Activated CD4-positive, alpha-beta T cell treated with anti-CD3 and anti-CD28 coated beads, Interleukin-2, amount 10 ng/mL, durations not matched to agents 7 days and 5 days (primary cell): ENCODE measurements at places on chromosomes 4 and X. TPM values are rescaled to one million over a fixed set of nuclear protein-coding genes. Genes with fewer than 3 reads are reported as not detected.

MAGEB1 gene
- total RNA-seq, result not detected

ADGRG2 gene
- total RNA-seq, result not detected

F8A3 gene
- 38.3 TPM for total RNA-seq

SAT1 gene
- 86.3 TPM for total RNA-seq

CD40LG gene
- total RNA-seq, result 139 TPM

SLC9B1 gene
- total RNA-seq, result 2.3 TPM

IL15 gene
- total RNA-seq, result 1.9 TPM

CXCL3 gene
- total RNA-seq, result not detected

CTSO gene
- total RNA-seq, result 5.5 TPM

FBXL5 gene
- total RNA-seq, result 38.6 TPM

DNA sequence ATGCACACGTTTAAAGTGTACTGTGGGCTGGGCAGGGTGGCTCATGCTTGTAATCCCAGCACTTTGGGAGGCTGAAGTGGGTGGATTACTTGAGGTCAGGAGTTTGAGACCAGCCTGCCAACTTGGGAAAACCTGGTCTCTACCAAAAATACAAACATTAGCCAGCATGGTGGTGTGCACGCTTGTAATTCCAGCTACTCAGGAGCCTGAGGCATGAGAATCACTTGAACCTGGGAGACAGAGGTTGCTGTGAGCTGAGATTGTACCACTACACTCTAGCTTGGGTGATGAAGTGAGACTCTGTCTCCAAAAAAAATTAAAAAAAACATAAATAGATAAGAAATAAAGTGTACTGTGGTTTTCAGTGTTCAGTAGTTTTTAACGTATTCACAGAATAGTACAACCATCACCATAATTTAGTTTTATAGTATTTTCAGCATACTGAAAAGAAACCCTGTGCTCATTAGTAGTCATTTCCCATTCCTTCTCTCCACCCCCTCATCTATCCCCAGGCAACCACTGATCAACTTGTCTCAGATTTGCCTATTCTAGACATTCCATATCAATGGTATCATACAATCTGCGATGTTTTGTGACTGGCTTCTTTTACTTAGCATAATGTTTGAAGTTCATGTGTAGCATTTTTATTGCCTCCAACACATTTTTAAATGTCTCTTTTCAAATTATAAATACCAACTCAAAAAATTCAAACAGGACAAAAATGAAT, 19.1 kb downstream of the SLAIN2 start:
- DNase-seq, result no peak

DNA sequence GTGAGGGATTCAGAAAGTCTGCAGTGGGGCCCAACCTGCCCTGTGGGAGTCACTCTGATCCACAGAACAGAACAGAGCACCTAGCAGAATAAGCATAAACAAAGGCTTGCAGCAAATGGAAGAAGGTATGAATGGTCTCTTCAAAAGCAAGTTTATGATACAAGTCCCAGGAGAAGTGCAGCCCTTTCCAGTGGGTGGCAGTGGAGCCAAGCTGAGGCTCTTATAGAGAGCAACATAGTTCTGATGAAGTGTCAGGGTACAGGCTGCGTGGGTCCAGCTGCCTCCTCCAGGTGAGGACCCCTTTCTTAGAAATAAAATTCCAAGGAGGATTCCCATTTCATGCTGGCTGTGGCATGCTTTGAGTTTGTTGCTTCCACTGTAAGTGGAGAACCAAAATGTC, 88.8 kb upstream of the PAK3 start:
- DNase-seq, result no peak

DNA sequence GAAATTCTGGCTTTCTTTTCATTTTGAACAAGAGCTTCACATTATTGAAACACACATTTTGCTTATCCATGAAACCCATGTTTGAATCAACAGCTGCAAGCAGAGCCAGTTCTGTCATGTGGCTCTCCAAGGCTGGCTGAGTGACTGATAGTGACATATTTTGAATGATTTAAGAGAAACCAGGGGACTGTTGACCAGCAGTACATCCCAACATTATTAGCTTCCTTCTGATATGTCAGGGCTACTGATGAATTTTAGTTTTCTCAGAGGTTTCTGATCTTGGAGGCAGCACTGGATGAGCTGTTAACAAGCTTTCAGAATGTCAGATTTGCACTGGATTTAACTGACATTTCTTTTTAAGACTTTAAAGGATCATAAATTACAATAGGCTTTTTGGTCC, 74.6 kb upstream of the GRXCR1 start:
- DNase-seq, result no peak

GRCh38 chrX:130339408-130340222, at the start of gene SLC25A14:
Gene SLC25A14, plus strand, starts transcription at chrX:130339919. Its CDS starts 360 bp downstream, at chrX:130340279.
- DNase-seq, result peak; percentile 80

DNA sequence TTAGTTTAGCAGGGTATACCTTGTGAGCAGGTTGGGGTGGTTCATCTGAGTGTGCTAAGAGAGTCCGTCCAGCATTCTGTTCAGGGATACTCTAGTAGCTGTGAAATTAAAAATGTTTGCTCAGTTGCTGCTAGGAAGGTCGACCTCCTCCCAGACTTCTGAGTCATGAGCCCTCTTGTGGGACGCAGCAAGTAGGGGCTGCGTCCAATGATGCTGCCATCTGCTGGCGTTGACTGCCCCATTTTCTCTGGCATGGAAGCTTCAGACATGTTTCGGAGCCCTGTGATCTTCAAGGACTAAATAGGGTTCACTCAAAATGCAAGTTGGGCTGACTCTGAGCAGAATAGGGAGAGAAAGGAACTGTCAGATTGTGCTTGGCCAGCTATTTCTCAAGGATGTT, 201.0 kb upstream of the ARSJ start:
- DNase-seq, result peak; percentile 9

DNA sequence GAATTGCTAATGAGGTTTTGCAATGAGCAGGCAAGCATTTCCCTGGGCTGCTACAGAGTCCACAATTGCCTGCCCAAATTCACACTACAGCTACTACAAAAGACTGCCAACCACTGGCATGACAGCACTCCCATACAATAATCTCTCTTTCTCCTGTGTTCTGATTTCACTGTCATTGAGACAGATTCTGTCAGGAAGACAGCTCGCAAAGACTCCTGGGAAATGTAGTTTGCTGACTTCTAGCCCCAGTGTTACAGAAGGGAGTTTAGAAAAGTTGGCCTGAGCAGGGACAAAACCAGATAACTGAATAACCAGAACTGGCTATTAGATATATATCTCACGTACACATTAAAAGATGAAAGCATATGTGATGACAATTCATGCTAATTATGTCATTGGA, 1231.3 kb upstream of the PRKX start:
- DNase-seq, result no peak

- DNase-seq, result no peak
Observed at GRCh38 chr4:41969671-41970070, 11.9 kb upstream of the DCAF4L1 start.

DNA sequence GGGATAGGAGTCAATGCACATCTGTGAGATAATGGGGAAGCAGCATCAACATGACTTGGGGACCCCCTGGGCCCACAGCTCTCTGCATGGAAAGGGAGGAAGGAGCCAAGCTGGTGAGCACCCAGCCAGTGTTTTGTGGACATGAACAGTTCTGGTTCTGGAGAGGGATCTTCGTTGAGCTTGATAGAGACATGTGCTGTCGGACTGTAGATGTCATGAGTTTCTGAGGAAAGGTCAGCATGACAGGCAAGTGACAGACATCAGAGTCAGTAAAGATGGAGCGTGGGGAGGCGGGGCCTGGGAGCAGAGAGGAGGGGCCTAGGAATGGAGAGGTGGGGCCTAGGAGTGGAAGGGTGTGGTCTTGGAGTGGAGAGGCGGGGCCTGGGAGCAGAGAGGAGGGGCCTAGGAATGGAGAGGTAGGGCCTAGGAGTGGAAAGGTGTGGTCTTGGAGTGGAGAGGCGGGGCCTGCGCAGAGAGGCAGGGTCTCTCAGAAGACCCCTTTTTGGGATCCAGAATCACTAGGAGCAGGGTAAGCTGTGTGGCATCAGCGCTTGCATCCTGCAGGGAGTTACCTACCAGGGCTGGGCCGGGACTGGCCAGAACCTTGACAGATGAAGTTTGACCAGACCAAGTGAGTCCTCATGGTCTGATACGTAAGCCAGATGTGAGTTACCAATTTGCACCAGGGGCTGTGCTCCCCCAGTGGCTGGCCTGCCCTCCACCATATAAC, 33.7 kb downstream of the PIGG start:
- no peak for DNase-seq

GRCh38 chrX:13101441-13102139, 57.2 kb upstream of the FAM9C start:
- DNase-seq, result peak; percentile 43

- DNase-seq, result no peak
Observed at GRCh38 chr4:183402771-183403170, 41.7 kb upstream of the CDKN2AIP start.

- DNase-seq, result no peak
Observed at GRCh38 chrX:38882894-38883626, 81.8 kb downstream of the MID1IP1 start.

GRCh38 chr4:38366456-38366855, 297.5 kb upstream of the KLF3 start:
- no peak for DNase-seq

DNA sequence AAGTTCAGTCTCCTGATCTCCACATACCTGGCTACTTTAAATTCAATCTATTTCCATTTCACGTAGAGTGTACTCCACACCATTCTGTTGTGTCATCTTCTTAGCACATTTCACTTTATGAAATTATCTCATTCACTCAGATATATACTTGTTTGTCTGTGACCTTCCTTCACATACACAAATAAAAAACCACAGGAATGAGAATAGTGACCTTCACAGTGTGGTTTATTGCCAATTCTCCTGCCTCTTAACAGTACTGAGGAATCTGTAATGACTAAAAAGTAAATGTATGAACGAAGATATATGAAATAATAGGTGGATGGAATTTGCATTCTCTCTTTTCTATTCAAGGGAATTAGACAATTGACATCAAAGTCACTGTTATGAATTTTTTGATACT, 183.9 kb upstream of the PCDH7 start:
- no peak for DNase-seq

GRCh38 chr4:147345662-147346061, 135.2 kb upstream of the EDNRA start:
- no peak for DNase-seq

- no peak for DNase-seq
Observed at GRCh38 chrX:18449236-18449635, 23.8 kb downstream of the CDKL5 start.

DNA sequence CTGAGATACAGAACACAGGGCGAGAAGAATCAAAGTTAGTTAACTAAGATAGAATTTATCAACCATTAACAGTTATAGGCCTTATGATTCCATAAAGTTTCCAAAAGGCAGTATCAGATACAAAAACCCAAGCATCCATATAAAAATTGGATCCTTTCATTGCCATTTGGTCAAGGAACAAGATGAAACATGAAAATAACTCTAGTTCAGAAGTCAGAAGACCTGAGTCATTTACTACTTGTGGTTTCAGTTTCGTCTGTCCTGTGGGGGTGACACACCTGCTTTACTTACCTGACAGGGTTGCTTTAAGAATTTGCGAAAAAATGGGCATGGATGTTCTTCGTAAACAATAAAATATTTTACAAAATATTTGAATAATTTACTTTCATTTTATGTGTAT, 130.8 kb downstream of the ANAPC10 start:
- no peak for DNase-seq

- no peak for DNase-seq
Observed at GRCh38 chr4:152245680-152246079, 290.2 kb downstream of the FBXW7 start.

DNA sequence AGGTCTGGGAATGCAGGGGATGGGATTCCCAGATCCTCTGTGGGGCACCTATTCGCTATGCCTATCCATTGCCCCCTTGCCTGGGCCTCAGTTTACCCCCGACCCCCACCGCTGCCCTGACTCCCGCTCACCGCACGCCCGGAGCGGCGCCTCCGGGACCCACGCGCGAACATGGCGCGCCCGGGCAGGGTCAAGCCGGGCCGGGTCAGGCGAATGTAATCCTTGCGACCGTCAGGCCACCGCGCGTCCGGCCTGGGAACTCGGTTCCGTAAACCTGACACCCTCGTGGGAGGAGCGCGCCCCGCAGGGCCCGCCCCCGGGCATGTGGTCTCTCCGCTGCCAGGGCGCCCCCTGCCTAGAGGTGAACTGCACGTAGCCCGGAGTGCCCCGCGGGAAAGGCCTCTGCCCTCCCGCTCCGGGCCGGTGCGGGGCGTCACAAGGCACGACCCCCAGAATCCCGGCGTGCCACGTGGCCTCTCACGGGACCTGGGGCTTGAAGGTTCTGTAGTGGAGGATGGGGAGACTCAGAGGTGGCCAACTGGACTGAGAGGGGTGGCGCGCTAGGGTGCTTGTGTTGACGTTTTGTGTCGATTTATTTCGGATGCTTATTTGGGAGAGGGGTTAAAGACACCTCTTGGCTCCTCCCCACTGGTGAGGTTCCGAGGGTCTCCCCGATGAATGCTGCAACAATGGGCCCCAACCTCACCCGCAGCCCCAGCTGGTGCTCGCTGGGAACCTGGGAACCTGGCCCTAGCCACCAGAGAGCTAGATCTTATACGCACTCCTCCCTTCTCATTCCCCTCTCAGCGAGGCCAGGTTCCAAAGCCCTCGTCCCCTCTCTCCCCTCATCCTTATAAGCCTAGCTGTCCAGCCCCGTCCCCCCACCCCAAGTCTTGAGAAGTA, at the start of gene PRICKLE3:
Gene PRICKLE3 (minus strand): TSS at position 249 of the 903 bp plus-strand sequence. CDS start 76 bp downstream, at position 173.
- DNase-seq, result peak; percentile 76

DNA sequence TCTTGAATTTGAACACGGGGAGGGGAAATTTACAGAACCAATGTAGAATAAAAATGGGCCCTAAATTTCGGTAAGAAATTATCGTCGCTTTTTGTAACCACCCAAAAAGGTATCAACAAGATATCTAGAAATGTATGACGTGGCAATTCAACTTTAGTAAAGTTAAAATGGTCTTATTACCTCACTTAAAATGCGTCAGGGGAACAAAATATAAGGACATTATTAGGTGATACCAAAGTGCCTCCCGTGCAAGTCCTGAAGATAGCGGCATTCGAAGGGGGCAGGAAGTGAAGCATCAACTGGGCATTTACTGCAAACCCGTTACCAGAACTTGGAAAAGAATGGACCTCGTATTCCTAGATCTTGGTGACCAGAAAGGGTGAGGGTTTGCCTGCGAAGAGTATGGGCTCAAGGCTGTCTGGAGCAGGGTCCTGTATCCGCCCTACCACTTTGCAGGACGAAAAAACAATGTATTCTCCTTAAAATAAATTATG, 980 bp downstream of the AP1S2 start:
- no peak for DNase-seq

- DNase-seq, result no peak
Observed at GRCh38 chrX:24241822-24242648, 71.8 kb downstream of the SUPT20HL2 start.

DNA sequence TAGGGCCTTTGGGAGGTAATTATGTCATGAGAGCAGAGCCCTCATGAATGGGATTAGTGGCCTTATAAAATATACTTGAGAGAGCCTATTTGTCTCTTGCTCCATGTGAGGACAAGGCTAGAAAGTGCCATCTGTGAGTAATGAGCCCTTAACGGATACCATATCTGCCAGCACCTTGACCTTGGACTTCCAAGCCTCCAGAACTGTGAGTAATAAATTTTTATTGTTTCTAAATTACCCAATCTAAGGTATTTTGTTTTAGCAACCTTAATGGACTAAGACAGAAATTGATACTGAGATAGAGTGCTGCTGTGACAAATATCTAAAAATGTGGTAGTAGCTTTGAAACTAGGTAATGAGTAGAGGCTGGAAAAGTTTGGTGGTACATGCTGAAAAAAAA, 285.0 kb upstream of the DIPK2B start:
- no peak for DNase-seq
